Myocyte (in vitro differentiated cells): ENCODE measurements at places on chromosomes 12 and 14. TPM values are rescaled to one million over a fixed set of nuclear protein-coding genes. Genes with fewer than 3 reads are reported as not detected.

VASH1 gene
- 4.1 and 4.7 TPM in 2 replicates for total RNA-seq

OVCH1 gene
- total RNA-seq = 0.10 and 0.64 TPM in 2 replicates

ACSS3 gene
- 2.9 and 5.8 TPM in 2 replicates for total RNA-seq

AVPR1A gene
- total RNA-seq = not detected in 2 replicates

BEGAIN gene
- total RNA-seq = not detected in 2 replicates

CFAP54 gene
- total RNA-seq = 0.67 and 0.99 TPM in 2 replicates

LALBA gene
- not detected in 2 replicates for total RNA-seq

TRAFD1 gene
- 44.0 and 56.9 TPM in 2 replicates for total RNA-seq

CLEC1A gene
- not detected in 2 replicates for total RNA-seq

YARS2 gene
- total RNA-seq = 22.4 and 37.0 TPM in 2 replicates

PNN gene
- total RNA-seq = 24.0 and 30.3 TPM in 2 replicates

TAS2R50 gene
- total RNA-seq = 0.62 and 1.5 TPM in 2 replicates

AQP6 gene
- total RNA-seq = 0.05 TPM in 1 of 2 replicates, not detected in the other

RNASE9 gene
- total RNA-seq = not detected in 2 replicates

HNRNPC gene
- total RNA-seq = 541 and 590 TPM in 2 replicates

C1RL gene
- total RNA-seq = 10.9 and 12.1 TPM in 2 replicates

ADAMTS20 gene
- total RNA-seq = 0.31 and 0.40 TPM in 2 replicates

ASCL1 gene
- not detected in 2 replicates for total RNA-seq

SLCO1B1 gene
- not detected in 2 replicates for total RNA-seq

COL2A1 gene
- 0.51 and 0.78 TPM in 2 replicates for total RNA-seq

PTPRR gene
- 12.7 and 15.5 TPM in 2 replicates for total RNA-seq

DPPA3 gene
- not detected in 2 replicates for total RNA-seq

ANKRD33 gene
- total RNA-seq = not detected in 2 replicates

FRS2 gene
- 59.7 and 66.8 TPM in 2 replicates for total RNA-seq

RTN1 gene
- 0.29 and 0.36 TPM in 2 replicates for total RNA-seq

SMIM41 gene
- total RNA-seq = not detected in 2 replicates

SVOP gene
- under 0.01 and 0.03 TPM in 2 replicates for total RNA-seq

RHEBL1 gene
- total RNA-seq = 1.2 TPM in 1 of 2 replicates, not detected in the other

FICD gene
- total RNA-seq = 3.9 and 4.7 TPM in 2 replicates

KRT72 gene
- not detected in 2 replicates for total RNA-seq

PLEKHG7 gene
- total RNA-seq = 0.75 and 1.5 TPM in 2 replicates

REM2 gene
- 0.42 and 0.78 TPM in 2 replicates for total RNA-seq

GLIPR1 gene
- 15.9 and 20.7 TPM in 2 replicates for total RNA-seq

KIF26A gene
- total RNA-seq = not detected in 2 replicates

EPYC gene
- total RNA-seq = not detected in 2 replicates

STYX gene
- 21.1 and 27.7 TPM in 2 replicates for total RNA-seq

KRT2 gene
- not detected in 2 replicates for total RNA-seq

RNASE3 gene
- total RNA-seq = not detected in 2 replicates

PTPN21 gene
- total RNA-seq = 21.7 and 36.7 TPM in 2 replicates

GLT1D1 gene
- total RNA-seq = not detected in 2 replicates

PLD4 gene
- 0.10 TPM in 1 of 2 replicates, not detected in the other for total RNA-seq

TMEM63C gene
- total RNA-seq = 0.08 and 0.16 TPM in 2 replicates

CFAP251 gene
- total RNA-seq = 0.99 and 2.5 TPM in 2 replicates

DNAJC22 gene
- total RNA-seq = 0.62 and 1.0 TPM in 2 replicates

CCDC38 gene
- 0.08 TPM in 1 of 2 replicates, not detected in the other for total RNA-seq

CLEC4C gene
- total RNA-seq = not detected in 2 replicates

RNF31 gene
- total RNA-seq = 57.6 and 60.4 TPM in 2 replicates

PTPN6 gene
- total RNA-seq = 1.5 TPM in 1 of 2 replicates, not detected in the other

RNASE7 gene
- total RNA-seq = 0.16 TPM in 1 of 2 replicates, not detected in the other

HPD gene
- 0.13 TPM in 1 of 2 replicates, not detected in the other for total RNA-seq

AMN1 gene
- 20.6 and 26.7 TPM in 2 replicates for total RNA-seq

HOXC10 gene
- 3.7 and 4.0 TPM in 2 replicates for total RNA-seq

OR6S1 gene
- not detected in 2 replicates for total RNA-seq
